ENCODE measurements at places on chromosomes 2 and 18.

DNA sequence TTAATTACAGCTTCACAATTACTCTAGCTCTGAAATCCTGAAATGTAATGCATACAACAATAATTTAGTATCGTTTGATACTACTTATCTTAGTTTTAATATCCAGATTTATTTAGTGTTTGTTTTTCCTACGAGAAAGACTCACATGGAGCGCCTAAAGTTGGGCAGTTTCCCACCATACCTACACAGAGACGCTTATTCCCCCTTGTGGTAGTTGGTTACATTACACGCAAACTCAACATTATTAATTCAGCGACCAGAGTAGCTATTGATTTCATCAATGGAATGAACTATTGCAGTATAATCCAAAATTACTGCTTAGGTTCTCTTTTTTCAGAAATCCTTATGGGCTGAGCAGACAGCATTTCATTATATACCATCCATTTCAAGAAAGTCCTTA, 164.0 kb upstream of the REG3G start:
- no peak for DNase-seq

DNA sequence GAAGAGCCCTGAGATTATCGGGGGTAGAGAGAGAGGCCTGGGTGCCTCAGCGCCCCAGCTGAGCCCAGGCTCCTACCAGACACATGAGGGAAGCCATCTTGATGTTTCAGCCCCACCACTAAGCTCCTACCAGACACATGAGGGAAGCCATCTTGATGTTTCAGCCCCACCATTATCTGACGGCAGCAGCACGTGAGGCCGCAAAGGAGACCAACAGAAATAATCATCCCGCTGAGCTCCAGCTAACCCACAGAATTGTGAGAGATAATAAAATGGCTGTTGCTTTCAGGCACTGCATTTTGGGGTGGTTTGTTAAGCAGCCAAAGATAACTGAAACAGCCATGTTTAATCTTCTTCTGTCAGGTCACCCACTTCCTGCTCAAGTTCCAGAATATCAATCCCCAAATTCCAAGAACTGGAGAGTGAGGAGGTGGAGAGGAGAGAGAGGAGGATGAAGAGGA, 29.3 kb upstream of the SOS1 start:
- DNase-seq, result no peak

- no peak for DNase-seq
These were observed 683.2 kb downstream of the SATB2 start for GRCh38 chr2:198774576-198774975.

GRCh38 chr2:58032764-58033080, 13.9 kb upstream of the VRK2 start:
- DNase-seq, result no peak

- DNase-seq, result no peak
These were observed 14.7 kb downstream of the CDC42EP3 start for GRCh38 chr2:37656512-37657423.

DNA sequence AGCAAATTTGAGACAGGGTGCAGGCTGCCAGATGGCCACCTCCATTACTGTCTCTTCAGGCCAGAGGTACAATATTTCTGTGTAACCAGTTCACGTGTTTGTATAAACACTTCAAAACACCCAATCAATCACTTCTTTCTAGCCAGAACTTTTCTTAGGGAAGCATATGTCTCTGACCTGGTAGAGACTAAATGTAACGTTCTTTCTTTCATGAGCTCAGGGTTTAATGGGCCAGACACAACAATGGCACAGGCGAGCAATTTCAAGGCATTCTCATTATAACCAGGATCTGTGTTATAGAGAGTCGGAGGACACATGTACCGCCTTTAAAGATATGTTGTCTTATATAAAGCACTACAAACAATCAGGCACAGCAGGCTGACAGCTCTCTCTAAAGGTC, 1846.4 kb upstream of the PIK3C3 start:
- DNase-seq, result no peak

- DNase-seq, result no peak
These were observed 201.5 kb upstream of the SLC35G4 start for GRCh38 chr18:11407940-11408339.

- DNase-seq, result no peak
These were observed 4.2 kb upstream of the UPP2 start for GRCh38 chr2:158097481-158097880.

GRCh38 chr18:47381975-47382570, 130.6 kb upstream of the SKOR2 start:
- DNase-seq, result no peak

- no peak for DNase-seq
These were observed 302.2 kb upstream of the STON1 start for GRCh38 chr2:48227617-48228344.

DNA sequence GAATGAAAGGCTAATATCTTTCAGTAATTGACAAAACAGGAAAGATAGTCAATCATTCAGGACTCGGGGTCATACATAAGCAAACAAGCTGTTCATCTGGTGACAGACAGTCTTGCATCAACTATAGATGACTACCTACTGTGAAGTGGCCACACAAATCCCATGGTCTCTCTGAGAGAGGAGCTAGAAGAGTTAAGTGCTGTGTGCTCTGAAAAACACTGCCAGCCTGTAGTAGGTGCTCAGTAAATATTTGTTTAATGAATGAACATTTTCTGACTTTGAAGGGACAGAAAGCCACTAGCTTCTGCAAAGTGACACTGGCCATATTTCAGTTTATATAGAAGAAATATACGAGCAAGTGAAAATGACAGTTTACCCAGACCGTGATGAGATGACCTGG, 184.0 kb upstream of the CHAC2 start:
- no peak for DNase-seq

Data from cortex of kidney (tissue), 1 donor.